ENCODE measurements at places on chromosomes 3 and 15.
A peak's percentile ranks its signal among the peaks of the same experiment; 100 is the strongest.

DNA sequence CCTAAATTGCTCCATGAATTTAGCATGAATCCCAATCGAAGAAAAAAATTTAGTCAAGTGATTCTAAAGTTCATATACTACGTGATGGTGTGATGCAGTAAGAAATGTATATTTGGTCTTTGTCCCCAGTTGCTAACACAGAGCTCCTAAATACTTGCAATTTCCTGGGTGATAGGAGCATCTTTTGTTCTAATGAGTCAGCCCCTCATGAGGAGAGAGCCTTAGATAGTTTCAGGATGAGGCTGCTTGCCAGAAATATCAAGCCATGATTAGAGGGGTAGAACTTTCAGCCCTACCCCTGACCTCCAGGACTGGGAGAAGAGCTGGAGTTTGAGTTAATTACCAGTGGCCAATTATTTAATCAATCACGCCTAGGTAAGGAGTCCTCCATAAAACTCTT is 170.2 kb downstream of the PDE8A start:
- no peak for DNase-seq

DNA sequence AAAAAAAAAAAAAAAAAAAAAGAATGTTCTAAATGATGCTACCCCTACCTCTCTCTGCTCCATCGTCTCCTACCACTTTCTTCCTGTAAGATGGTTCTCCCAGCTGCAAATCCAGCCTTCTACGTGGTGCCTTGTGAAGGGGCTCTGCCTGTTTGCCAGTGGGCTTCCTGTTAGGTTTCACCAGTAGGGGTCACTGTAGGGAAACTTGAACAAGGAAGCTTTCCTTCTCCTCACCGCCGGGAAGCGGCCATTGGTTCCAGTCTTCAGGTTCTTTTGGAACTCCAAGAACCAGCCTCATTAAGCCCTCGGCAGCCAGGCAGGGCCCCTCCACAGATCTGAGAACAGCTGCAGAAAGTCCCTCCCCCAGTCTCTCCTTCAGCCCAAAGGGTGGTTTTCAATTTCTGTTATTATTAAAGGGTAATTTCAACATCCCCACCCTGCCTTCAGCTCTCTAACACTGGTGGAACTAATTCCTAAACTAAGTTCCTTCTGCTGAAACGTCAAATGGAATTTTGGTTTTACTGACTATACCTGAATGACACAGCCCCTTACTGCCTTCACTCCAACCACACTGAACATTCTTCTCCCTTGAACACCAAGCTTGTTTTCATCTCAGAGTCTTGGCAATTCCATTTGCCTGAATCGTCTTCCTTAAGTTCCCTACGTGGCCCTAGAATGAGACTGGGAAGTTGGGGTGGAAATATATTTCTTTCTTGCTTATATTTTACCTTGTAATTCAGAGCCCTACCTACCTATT is 13.5 kb downstream of the MCCC1 start:
- no peak for DNase-seq

DNA sequence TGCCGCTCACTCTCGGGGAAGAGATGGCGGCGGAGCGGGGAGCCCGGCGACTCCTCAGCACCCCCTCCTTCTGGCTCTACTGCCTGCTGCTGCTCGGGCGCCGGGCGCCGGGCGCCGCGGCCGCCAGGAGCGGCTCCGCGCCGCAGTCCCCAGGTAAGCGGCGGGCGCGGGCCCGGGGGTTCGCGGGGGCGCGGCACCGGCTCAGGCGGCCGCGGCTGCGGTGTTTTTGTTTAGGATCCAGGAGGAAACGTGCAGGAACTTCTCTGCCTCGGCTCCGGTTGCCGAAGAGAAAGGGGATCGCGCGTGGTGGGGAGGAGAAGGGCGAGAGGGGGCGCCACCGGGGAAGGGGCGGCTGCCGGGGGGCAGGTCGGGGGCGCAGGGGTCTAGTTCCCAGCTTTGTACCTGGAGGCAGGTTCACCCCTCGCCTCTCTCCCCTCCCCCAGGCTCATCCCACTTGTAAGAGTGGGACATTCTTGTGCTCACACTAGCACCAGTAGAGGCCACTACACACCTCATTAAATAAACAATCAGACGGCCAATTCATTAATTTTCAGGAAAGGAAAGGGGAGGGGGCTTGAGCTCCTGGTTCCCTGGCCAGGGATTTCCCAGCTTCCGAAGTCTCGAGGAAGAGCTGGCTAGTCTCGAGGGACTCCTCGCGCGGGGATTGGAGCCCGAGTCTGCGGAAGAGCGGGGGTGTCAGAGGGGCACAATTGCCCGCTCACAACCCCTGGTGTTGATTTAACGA is 562 bp downstream of the NEO1 start:
- DNase-seq = peak; percentile 85

DNA sequence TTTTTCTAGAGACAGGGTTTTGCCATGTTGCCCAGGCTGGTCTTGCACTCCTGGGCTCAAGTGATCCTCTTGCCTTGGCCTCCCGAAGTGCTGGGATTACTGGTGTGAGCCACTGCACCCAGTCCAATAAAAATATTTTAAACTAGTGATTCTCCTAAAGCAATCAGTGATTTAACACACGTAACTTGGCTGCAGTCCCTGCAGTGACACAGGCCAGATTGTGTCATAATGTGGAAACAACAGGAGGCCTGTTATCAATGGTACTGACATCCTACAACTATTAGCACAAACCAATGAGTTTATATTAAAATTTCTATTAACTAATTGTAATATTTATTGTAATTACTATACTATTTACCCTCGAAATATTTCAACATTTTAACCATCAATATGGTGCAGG is 1.6 kb upstream of the SEC61A1 start:
- DNase-seq = no peak

DNA sequence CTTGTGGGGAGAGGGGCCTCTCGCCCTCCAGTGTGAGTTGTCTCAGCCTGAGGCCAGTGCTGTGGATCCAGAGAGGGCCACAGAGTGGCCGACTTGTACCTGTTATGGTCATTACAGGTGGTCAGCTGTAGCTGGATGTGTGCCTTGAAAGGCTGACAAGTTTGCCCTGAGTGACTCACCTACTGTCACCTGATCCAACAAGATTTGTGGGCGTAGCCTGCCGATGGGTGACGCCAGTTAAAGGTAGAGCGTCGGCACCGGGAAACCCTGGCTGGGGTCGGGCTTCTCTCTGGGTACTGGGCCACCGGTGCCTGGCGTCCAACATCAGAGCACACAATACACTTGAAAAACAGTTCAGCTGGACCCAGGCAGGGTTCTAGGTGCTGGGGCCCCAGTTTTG is 2.8 kb upstream of the ISG20 start:
- no peak for DNase-seq

DNA sequence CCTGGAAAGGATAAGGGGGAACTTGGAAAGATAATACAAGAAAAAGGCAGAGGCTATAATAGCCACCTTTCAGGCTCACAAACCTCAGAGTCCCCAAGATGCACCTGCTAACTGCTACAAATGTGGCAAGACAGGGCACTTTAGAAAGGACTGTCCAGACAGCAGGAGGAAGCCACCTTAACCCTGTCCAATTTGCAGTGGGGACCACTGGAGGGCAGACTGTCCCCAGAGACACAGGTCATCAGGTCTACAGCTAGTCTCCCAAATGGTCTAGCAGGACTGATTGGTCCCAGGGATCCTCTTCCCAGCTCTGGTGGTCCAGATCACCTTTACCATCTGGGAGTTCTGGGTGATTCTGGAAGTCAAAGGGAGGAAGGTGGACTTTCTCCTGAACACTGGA is 882.5 kb upstream of the GBE1 start:
- no peak for DNase-seq

DNA sequence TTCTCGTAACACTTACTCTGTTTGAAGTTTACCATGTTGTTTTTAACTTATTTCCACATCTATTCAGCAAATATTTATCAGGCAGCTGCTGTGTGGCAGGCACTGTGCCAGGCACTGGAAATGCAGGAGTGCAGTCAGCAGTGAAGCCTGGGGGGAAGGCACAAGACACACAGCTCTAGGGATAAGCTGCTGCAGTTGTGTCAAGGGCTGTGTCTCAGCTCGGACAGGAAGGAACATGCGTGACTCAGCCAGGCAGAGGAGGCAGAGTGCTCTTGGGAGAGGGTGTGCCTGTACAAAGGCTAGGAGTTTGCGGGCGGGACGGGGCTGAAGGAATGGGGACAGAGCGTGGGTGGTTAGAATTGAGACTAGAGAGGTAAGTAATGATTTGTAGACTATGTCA is 24.7 kb downstream of the LYSMD4 start:
- peak; percentile 46 for DNase-seq

- no peak for DNase-seq
Measured at GRCh38 chr3:38083871-38084333, 44.9 kb downstream of the DLEC1 start.

DNA sequence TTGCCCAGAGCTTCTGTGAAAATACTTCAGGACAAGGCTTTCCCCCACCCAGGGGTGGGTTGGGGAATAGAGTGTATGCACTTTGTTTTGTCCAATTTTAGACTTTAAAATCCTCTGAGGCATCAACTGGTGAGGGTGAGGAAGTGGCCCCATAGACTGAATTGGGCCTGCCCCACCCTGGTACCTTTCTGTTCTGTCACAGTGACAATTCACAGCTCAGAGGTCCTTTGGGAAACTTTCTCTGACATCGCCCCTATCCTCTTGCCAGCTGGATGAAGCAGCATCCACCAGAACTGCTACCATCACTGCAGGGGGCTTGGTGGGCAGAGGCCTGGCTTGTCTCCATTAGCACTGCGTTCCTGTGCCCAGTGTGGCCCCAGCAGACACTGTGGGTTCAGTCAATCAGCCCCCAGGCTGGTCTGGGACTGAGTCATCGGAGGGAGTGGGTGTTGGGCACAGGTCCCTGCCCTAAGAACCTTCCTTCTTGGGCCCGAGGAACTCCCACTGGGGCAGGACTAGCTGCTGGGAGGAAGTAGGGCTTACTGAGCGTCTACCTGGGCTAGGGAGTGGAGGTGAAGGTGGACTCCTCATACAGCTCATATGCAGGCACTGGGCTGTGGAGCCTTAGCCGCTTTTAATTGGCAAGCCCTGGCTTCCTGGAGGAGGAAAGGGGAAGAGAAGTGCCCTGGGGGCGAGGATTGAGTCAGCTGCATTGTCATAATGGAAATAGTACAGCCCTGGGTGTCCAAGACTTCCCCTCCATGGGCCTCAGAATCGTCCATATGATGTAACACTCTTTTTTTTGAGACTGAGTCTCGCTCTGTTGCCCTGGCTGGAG is 1.5 kb upstream of the PPM1M start:
- DNase-seq = no peak

DNA sequence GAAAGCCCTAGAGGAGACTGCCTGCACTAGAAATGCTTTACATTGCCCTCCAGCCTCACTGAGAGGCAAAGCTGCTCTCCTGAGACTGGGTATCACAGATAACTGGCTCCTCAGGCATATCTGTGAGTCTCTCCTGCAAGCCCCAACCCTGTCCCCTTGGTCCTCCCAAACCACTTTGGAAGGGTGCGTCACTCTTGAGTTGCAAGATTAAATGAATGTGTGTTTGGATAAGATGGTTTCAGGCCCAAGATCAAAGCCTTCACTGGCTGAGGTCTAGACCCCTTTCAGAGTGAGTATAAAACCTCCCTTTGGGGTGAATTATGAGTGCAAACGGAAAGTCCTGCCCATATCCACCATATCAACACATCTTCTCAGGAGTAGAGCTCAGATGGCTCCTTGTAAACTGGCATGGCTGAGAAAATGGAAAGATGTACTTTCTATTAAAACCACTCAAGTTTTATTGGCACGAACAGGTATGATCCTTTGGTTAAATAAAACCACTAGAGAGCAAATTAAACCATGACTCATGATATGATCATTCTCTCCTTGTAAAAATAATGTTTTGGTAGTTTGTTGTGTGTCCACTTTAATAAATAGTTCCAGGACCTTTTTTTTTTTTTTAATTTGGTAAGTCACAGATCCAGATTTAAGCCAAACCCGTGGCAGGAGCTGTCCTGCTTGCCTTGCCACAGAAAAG is 164.0 kb downstream of the CHST2 start:
- DNase-seq = no peak

GRCh38 chr3:177610262-177610661 is 413.0 kb upstream of the TBL1XR1 start:
- DNase-seq = no peak

GRCh38 chr15:48001393-48002039 is 119.3 kb upstream of the SLC24A5 start:
- DNase-seq = peak; percentile 11
